ENCODE measurements at places on chromosomes 5 and 9. TPM values are rescaled to one million over a fixed set of nuclear protein-coding genes. Genes with fewer than 3 reads are reported as not detected.

Gene AHRR
- 1.9 TPM for total RNA-seq

DNA sequence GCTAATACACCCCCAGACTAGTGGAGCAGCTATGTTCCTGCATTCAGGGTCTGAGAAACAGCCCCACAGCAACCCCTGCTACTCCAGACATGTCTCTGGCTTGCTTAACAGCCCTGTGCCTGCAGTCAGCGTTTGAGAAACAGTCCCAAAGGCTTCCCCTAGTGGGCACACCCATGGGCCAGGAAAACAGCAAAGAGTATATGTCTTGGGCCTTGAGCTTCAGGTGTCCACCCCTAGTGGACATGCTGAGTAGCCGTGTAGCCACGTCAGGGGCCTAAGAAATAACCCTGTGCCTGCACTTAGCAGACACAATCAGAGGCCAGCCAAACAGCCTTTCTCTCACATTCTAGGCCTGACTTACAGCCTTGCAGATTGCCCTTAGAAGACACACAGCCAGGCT is 698.6 kb downstream of the PTPRD start:
- no peak for DNase-seq

DNA sequence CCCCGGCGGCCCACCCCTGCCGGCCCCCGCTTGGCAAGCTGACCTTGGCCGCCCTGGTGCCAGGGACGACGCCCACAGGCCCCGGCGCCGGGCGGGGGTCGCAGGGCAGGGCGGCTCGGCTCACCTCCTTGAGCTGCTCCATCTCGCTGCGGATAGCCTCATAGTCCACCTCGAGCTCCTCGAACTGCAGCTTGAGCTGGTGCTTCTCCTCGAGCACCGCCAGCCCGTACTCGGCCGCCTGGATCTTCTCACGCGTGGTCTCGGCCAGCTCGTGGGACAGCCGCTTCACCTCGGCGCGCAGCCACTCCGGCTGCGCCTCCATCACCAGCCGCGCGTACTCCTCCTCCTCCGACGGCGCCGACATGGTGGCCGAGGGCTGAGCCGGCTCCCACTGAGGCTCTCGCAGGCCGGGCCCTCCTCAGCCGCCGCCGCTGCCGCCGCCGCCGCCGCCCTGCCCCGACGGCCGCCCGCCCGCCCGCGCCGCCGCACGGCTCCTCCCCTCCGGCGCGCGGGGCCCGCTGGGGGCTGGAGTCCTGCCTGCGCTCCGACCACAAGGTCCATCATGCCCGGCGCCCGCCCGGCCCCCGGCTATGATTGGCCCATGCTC is at the start of gene BICD2:
BICD2 (minus strand) TSS at position 453 of the 607 bp plus-strand sequence; CDS start at position 364, 89 bp downstream.
- DNase-seq: no peak

DNA sequence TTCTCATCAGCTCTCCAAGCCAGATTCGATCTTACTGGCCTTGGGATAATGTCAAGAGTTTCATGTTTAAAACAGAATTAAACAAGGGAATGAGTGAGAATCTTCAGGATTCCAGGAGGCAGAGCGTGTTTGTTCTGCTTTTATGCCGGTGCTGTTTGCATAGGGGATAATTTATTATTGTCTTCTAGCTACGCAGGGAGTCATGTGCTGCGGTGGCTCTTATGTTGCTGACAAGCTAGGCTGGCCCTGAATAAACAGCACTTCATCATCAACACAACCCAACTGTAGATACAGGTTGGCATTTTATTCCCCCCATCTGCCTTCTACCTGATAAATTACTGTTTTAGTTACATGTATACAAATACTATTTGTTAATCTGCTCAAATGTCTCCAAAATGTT is 47.1 kb upstream of the PCA3 start:
- DNase-seq: no peak

Gene PROB1
- total RNA-seq: 27.9 TPM

Data from left cardiac atrium (tissue), 4 donors.